NT2/D1 (cell line): ENCODE measurements at places on chromosomes 5 and 9.
A peak's percentile ranks its signal among the peaks of the same experiment; 100 is the strongest.

GRCh38 chr9:93577078-93577974 lies 942 bp downstream of the PHF2 start:
- DNase-seq, result no peak

GRCh38 chr9:108474356-108474755 lies 381.4 kb downstream of the ACTL7B start:
- DNase-seq, result no peak

GRCh38 chr5:64649512-64649911 lies 40.8 kb upstream of the SHISAL2B start:
- DNase-seq, result peak; percentile 16

GRCh38 chr5:9468060-9468388 lies 77.9 kb downstream of the SEMA5A start:
- no peak for DNase-seq

GRCh38 chr9:69895185-69895584 lies 74.6 kb downstream of the CFAP95 start:
- DNase-seq, result no peak

DNA sequence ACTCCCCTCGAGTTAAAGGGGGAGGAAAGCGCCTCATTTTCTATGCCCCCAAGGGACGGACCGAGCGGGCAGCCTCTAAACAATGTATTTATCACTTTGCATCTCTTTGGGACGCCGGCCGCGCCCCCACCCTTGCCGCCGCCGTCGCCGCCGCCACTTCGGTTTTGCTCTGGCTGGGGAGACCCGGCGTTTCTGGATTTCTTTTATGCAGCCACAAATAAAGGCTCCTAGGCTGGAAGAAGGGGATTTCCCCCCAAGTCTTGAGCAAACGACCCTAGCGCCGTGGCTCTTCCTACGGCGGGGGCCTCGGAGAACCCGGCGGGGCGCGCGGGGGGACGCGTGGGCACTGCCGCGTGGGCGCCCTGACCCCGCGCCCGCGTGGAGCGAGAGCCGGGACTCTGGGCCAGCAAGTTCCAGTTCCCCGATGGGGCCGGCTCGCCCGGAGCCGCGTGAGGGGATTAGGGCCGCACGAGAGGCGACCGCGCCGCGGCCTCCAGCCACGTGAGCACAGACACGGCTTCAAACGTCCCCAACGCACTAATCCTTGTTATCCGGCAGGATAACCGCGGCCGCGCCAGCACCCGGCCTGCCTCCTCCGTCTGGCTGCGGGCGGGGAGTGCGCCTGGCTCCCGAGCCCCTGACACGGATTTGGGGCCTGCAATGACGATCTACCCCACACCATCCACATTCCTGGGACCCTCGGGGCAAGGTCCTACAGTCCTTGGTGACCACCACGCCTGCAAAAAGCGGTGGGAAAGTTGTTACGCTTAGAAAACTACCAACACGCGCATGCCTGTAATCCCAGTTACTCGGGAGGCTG lies 7.9 kb upstream of the NEUROG1 start:
- DNase-seq, result no peak

DNA sequence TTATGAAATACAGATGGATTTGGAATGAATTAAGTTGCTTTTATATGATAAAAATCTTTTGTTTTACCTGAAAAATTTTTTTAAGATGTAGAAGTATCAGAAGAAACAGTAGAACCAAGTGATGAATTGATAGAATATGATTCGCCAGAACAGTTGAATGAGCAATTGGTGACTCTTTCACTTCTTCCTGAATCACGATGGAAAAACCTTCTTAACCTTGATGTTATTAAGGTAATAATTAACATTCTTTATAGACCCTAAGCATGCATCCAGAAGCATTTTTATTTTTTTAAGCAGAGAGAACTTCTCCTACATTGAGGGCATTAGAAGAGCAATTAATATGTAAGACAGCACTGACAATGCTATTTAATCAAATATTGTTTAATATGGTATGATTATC lies 28.8 kb downstream of the WDR36 start:
- no peak for DNase-seq

DNA sequence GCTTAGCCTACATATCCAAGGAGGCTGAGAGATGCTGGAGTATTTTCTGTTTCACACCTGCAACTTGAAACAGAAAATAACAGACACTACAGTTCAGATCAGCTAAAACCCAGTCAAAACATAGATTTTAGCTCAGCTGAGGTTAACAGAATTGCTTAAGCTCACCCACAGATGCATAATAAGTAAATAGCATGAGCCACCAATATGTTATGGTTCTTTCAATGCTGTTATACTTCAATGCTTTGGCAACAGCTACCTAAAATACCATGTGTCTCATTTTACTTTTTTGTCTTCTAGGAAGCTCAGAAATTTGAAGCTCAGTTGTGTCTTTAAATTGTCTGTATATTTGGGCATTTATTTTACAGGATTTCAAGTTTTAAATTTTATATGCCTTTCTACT lies 35.8 kb upstream of the OR13F1 start:
- DNase-seq, result no peak

DNA sequence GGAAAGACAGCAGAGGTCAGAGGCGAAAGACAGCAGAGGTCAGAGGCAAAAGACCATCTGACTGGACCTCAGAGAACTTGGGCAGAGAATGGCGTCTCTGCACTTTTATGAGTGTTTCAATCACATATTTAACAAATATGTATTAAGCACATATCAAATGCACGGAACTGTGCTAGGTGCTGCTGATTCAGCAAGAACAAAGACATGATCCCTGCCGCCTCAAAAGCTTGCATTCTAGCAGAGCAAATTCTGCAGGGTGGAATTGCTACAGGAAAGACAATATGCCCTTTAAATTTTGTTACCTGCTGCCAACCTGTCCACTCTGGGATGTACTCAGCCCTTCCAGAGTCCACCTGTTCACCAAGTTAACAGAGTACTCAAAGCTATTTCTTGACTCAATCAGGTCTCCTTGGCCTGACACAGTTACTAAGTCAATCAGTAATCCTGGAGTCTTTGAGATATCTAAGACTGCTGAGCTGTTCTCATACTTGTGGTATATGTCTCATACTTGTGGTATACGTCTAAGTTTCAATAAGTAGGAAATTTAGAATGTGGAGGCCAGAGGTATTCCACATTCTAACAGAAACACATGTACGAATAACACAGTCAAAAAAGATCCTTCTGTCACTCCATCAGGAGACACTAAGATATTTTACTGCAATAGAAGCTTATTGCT lies 131.8 kb downstream of the GNAQ start:
- DNase-seq, result no peak

DNA sequence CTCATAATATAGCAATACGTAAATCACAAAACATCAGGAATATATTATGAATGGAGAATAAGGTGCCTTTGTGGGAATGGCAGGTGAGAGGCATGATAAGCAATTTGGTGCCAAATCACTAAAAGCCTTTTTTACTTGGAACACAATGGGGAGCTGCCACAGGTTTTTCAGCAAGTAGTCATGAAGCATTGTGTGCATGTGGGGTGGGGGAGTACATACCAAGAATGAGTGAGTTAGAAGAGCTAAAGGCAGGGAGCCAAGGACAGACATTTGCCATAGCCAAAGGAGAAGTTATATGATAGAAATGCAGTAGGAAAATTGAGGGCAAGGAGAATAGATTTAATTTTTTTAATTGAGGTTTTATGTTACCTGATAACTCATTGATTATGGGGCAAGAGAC lies 445.0 kb upstream of the SMC2 start:
- no peak for DNase-seq

DNA sequence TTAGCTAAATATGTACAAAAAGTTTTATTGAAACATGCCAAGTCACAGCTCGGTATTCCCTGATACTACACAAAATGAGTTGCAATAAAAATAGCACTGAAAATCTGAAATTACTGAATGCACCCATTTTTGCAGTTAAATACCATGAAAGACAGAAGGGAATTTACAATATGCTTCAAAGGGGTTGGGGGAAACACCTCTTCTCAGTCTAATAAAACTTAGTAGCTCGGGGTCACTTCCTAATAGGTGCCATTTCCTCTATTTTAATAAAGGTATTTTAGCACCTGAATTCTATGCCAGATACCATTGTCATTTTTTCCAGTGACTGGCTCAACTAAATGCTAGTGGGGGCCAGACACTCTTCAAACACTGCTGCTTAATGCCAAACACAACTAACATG lies 204.1 kb upstream of the MEF2C start:
- DNase-seq, result no peak

DNA sequence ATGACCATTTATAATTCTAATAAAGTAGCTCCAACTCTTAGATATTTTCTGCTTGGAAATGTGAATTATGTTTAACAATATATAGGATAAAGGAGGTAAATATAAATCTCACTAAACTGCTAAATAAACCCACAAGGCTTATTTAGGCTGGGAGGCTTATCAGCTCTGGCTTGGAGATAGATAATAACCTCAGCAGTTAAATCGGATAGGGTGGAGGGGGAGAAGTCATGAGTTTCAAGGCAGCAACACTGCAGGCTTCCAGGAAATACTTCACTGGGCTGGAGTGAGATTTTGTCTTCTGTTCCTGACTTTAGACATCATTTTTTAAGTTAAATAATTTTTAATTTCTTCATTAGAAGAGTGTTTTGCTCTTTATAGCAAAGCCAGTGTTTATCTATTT lies 80.0 kb upstream of the ITGA2 start:
- no peak for DNase-seq

GRCh38 chr9:96117398-96118080 lies 184.4 kb downstream of the HSD17B3 start:
- no peak for DNase-seq

- no peak for DNase-seq
These were observed 14.6 kb upstream of the BNC2 start for GRCh38 chr9:16884952-16885513.

DNA sequence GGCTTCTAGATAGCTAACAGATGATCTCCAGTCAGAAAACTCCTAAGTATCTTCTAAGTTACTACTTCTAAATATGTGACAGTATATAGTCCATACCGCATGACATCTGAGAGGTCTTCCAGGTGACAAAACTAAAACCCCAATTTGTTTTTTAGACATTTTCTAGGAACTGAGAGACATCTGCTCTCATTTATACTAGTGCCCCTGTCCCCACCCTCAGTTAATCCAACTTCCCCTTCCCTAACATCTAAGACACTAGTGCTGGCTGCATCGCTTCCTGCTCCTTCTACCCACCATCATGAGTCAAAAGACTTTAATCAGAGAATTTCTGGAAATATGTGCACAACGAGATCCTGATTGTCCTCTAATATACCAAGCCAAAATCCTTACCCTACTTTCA lies 37.9 kb downstream of the FBXW11 start:
- DNase-seq, result no peak

GRCh38 chr5:32710550-32711361 lies at the start of gene NPR3:
NPR3 (plus strand) TSS chr5:32711321; CDS start chr5:32711777, 456 bp downstream.
- DNase-seq, result no peak

GRCh38 chr9:109817846-109818472 lies 38.0 kb downstream of the PALM2AKAP2 start:
- DNase-seq, result peak; percentile 91

DNA sequence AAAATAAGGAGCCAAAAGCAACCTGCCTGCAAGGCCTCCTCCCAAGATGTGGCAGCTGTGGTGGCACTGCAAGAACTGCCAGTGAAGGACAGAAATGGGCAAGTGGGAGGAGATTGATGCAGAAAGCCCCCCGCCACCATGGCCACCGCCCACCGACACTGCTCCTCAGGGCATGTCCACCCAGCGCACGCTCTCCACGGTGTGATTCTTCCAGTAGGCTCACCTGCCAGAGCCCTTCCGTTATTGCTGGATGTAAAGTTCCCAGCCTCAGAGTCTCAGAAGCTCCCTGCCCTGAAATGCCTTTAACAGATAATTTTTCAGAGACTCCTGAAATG lies 155.2 kb upstream of the PHYKPL start:
- DNase-seq, result no peak

DNA sequence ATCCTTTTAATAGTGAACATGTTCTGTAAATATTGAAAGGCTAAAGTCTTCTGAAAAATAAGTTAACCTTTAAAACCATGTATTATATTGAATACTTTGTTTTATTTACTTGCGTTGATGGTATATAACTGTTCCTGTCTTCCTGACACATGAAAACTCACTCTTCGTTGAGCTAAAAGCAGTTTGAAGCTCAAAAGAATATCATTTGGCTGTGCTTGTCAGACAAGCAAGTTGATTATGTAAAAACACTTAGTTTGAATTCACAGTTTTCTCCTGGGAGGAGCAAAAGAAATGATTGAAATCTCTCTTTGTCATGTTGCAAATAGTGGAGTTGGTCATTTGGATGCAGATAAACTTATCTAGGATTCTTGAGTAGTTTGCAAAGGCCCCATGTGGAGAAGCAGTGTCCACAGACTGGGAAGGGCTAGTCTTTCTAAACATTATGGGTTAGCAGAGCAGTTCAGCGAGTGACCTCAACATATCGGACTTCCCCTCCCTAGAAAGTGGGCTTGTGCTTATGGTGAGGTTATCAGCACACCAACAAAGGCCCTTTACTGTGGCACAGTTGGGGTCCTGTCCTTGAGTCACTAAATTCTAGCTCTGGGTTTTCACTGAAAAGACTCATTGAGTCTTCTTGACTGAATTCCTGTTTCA lies 290.4 kb downstream of the CSNK1G3 start:
- DNase-seq, result peak; percentile 71

DNA sequence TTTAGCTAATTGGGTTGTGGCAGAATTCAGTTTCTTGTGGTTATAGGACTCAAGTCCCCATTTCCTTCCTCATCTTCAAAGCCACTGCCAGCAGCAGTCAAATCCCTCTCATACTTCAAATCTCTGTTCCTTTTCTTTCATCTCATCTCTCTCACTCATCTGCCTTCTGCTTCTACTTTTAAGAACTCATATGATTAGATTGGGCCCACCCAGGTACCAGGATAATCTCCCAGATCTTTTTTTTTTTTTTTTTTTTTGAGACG lies 8.0 kb upstream of the REEP5 start:
- DNase-seq, result no peak

- DNase-seq, result no peak
These were observed 224.5 kb upstream of the TUT7 start for GRCh38 chr9:86578722-86579121.

- no peak for DNase-seq
These were observed 1.1 kb upstream of the G3BP1 start for GRCh38 chr5:151770383-151771258.
